ENCODE measurements at places on chromosomes 6 and 20.

DNA sequence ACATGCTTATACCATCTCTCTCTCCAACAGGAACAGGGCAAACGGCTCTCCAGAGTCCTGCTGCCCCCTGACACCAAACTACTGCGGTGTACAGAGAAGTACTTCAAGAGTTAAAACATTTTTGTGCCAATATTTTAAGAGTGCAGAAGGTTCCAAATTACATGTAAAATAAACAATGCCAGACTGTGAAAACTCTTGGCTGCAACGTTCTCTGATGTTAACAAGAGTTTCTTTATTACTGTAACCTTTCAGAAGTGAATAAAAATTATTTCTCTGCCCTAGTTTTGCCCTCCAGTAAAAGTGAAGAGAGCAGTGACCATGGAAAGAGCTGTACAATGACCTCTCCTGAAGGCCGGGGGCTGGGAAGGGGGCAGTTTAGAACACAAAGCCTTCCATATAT, 41.4 kb upstream of the FAM83C start:
- DNase-seq: no peak

DNA sequence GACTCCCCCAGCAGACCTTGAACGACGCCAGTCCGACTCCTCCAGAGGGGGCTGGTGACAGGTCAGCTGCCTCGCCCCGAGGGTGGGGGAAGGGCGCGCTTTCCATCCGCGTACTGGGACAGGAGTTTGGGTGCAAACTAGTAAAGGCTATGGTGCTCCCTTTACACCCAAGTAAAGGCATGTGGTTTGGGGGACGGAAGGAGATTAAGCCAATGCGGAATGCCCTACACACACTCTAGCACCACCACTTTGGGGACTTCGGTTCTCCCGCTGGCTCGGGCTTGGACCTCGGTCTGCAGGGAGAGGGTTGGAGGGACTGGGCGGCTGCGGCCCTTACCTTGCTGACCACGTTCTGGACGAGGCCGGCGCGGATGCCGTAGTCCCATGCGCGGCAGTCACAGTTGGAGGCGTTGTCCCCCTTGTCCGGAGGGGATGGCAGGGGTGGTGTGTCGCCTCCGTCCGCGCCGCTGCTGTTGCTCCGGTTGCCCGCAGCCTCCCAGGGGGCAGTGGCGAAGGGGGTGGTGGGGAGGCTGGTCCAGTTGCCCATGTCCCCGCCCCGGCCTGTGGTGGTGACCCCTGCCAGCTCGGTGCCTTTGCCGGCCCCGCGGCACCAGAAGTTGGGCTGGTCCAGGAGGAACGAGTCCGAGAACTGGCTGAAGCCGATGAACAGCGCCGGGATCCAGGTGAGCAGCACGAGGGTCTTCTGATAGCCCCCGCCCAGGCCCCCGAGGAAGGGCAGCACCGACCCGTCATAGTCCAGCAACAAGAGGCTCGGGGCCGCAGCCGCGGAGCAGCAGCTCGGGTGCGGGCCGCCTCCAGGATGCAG, 1.1 kb downstream of the SLC22A23 start:
- no peak for DNase-seq

DNA sequence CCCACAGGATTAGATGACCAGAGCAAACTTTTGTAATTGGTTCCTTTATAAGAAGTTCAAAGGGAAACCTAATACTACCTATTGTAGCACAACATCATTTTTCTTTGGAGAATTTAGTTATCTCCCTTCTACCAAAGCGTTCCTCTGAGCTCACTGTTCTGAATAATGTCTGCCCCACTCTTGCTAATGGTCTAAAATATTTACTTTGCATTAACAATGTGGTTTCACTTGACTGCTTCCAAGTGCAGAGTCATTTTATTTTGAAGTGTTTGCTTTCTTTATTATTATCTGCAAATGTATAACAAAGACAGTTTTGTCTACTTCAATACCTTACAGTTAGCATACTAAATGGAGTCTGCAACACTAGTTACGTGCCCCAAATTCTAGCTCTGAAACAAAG, 15.0 kb downstream of the TRAPPC3L start:
- no peak for DNase-seq

DNA sequence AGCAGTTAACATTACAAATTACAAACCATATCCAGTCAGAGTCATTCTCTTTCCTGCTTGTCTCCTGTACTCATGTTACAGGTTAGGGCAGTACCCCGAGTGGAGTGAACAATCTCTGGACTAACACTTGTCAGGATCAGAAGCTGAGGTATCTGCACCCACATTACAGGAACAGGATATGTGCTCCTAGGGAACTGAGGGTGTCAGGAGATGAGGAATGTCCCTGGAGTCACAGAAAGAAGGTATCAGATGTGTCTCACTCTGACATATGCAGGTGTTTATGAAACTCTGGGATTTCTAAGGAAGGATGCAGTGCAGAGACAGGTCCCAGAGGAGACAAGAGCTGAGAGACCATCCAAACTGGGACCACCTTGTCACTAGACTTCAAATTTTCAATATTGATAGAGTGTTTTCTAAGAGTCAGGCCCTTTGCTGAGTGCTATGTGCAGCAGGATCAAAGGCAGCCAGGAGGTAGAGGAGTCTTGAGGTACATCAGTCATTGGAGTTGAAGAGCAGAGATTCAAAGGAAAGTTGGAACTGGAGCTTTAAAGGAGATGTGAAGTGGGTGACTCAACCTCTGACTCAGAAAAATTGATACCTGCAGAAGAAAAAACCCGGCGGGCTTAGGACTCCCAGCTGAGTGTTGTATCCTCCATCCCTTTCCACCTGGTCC, 12.6 kb downstream of the HLA-DPB1 start:
- no peak for DNase-seq

DNA sequence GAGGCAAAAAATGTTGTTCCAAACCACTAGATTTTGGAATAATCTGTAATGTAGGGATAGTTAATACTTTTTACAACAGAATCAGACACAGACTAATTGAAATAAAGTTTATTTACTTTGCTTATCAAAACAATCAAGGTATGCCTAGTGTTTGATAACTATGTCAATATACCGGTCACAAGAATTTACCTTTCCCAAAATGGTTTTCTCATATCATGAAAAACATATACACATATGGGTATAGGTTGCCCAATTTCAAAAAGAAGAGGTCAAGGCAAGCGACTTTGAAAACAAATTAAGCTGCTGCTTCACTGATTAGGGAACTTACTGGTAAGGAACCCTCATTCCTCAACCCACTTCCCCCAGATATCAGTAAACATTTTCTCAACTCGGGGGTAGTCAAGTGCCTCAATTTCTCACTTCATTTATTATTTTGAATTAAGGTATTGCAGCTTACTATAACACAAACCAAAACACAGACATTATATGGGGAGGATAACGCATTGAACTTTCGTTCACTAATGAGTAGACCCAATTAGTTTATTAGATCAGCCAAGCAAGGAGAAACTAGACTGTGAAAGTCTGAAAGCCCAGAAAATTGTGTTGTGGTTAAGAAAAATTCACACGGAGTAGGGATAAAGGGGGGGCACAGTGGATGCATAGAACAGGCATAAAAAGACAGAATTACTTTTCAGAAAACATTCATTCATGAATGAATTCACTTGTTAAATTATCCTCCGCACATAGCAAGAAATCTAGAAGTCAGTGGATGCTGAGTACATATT, 9.0 kb upstream of the ELOVL5 start:
- DNase-seq: no peak

DNA sequence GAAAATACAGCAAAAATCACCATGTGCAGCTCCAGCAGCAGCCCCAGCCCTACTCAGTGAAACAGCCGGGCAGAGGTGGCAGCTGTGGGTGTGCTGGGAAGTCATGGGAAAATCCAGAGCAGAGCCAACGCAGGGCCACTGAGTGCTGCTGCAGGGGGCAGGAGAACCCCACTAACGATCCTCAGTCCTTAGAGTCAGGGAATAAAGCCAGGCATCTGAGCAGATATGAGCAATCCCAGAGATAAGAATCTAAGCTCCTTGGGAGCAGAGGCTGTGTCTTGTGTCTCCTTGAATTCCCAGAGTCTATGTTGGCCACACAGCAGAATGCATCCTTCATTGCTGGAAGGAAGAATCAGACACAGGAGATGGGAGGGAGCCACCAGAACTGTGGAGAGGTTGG, 493.1 kb upstream of the MAP3K7 start:
- no peak for DNase-seq

DNA sequence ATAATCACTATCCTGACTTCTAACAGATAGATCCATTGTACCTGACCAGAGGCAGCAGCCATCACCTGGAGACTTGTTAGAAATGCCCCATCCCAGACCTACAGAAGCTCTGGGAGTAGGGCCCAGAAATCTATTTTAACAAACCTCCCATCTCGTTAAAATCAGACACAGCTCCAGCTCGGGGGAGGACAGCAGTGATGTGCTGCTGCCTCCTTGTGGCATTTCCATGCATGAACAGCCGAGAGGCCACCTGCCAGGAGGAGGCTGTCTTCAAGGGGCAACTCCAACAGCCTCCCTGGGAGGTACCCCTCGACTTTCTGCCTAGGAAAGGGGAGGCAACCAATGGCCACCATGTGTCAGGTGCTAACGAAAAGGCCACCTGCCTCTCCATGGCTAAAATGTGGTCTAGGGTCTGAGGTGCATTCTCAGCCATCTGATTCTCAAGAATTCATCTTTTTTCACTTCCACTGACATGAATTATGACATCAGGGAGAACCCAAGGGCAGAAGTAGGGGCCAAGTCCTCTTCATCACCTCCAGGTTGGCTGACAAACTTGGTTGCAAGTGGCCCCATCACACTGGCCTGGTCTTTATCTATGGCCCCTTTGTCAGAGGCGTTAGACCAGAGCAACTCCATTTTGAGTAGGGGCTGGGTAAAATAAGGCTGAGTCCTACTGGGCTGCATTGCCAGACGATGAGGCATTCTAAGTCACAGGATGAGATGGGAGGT, 12.2 kb upstream of the KCNK15 start:
- DNase-seq: peak; percentile 64

- no peak for DNase-seq
Measured at GRCh38 chr6:123745895-123746294, 57.8 kb upstream of the NKAIN2 start.

GRCh38 chr6:154848580-154848979, 115.4 kb downstream of the SCAF8 start:
- DNase-seq: no peak

DNA sequence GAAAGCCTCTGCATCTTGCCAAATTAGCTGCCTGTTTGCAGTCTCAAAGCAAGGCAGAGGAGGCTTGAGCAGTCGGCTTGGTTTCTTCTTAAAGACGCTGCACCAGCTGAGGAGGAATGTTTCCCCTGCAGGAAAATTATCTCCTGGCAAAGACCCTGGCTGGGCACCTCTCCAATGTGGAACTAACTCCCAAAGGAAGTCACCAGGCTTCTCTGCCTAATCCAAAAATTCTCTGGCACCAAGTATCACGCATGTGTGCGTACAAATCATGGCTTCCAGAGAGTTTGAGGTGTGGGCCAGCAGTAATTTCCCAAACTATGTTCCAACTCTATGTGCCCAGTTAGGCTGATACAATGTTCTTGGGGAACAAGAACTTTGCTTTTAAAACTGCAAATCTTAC, 176.2 kb downstream of the KIF16B start:
- DNase-seq: peak; percentile 72

- DNase-seq: no peak
Measured at GRCh38 chr6:55047451-55048044, 126.8 kb upstream of the HCRTR2 start.

GRCh38 chr20:24638591-24639548, 169.4 kb downstream of the SYNDIG1 start:
- no peak for DNase-seq

- no peak for DNase-seq
Measured at GRCh38 chr6:5157621-5158138, 72.5 kb downstream of the PPP1R3G start.

- DNase-seq: no peak
Measured at GRCh38 chr20:48431653-48432493, 395.9 kb downstream of the PREX1 start.

DNA sequence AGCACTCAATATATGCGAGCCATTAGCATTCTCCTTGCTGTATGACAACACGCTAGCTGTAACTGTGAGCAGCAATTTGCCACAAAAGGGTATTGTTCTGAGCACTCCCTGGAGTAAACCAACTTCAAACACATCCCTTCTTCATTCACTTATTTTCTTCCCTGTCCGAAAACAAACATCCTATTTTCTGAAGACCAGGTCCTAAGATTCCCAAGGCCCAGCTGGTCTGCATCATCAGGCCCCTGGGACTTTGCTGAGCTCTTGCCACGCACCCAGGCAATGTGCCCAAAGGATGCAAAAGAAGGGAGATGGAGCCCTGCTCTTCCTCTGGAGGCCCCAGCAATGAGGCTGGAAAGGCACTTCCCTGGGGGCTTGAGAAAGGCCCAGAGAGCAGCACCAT, 118.1 kb downstream of the PREX1 start:
- DNase-seq: no peak

- no peak for DNase-seq
Measured at GRCh38 chr6:5898563-5898962, 108.2 kb downstream of the NRN1 start.

DNA sequence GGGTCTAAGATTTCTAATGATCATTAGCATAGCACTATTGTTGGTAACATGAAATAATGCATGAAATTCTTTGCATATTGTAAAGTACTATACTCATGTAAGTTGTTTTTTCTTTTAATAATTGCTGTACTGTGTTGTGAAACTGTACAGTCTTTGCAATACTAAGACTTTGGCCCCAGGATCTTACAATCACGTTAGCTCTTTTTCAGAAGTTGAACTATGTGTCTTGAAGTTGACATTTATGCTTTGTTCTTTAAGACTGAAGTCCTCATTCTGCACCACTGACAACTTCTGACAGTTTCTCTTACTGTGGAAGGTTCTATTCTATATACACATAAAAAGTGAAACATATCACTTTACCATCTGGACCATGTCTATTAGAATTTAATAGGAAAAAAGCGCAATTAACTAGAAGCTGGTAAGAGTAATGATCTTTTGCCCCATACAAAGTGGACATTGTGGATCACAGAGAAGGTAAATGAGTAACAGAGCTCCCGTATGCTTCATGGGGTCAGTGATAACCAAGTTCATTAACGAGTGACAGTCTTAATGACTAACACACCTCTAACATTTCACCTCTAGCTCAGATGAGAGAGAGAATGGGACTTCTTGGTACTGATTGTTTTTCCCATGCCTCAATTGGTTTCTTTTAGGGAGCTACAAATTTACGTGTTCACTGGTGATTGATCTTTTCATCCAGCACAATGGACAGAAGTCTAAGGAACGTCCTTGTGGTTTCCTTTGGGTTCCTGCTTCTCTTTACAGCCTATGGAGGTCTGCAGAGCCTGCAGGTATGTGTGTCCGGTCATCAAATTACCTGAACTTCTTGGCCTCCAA, at the start of gene UNC93A:
UNC93A (plus strand) TSS at position 530 of the 837 bp plus-strand sequence; CDS start at position 705, 175 bp downstream.
- no peak for DNase-seq

GRCh38 chr6:137701942-137702341, 165.1 kb upstream of the TNFAIP3 start:
- no peak for DNase-seq

GRCh38 chr6:64591676-64592036, 956.1 kb downstream of the PHF3 start:
- no peak for DNase-seq

DNA sequence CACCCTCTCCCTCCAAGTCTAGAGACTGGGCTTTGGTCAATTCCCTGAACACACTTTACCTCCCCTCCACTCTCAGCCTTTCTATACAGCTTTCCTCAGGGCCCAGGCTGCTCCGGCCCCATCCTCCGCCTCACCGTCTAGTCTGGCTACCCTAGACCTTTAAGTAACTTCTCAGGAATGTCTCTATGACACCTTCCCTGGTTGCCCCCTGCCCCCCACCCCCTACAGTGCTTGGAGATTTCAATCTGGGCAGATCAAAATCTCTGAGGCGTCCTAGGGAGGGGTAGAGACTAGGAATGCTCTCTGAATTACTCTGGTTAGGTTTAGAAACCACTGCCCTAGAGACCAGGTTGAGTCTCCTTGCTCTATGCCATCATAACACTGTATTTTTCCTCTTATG, 6.1 kb downstream of the UBE2J1 start:
- DNase-seq: no peak

All from breast epithelium (tissue), 4 donors.